ENCODE measurements at places on chromosomes 3 and 15.

DNA sequence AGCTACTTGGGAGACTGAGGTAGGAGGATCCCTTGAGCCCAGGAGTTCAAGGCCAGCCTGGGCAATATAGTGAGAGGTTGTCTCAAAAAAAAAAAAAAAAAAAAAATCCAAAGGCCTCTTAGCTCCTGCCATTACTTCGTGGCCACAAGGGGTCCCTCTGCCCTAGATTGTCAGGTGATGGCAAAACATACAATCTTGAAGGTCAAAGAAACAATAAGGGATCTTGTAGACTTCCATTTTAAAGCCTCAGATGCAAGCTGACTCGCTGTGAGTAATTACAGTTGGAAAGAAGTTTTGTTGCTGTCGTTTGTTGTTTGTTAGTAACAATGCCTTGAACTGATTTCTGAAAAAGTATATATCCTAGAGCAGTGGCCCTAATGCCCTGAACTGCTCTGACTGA lies 55.9 kb upstream of the PLCL2 start:
- no peak for DNase-seq

- DNase-seq = no peak
Observed at GRCh38 chr3:123618768-123619484, 34.1 kb upstream of the HACD2 start.

DNA sequence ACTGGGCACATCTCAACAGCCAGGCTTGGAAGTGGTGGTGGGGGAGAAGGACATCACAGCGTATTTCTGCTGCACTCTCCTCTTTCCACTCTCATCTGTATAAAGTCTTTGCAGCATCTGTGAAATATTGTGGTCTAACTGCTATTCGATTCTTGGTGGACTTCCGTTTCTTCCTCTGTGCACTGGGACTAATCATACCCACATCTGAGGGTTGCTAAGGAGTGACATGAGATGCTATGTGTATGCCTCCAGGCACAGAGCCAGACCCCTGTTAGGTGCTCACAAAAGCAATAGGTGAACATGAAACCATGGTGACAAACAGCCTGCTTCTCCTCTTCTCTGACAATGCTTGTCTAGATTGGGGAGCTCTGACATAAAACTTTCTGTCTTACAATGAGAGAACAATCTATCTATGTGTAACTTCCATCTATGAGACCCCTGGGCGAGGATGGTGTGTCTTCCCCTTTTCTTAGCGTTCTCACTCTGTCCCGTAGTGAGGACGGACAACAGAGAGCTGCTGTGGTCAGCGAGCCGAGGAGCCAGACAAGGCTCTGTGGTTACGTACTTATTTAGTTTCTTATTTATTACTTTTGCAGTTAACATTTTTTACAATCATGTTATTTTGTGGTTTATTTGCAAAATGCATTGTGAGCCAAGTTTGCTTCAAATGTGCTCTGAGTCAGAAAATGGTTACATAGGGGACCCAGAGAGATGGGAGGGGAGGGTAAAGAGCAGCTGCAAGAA lies 196.7 kb upstream of the TPRG1 start:
- DNase-seq = no peak

- DNase-seq = no peak
Observed at GRCh38 chr15:69021895-69022294, 7.4 kb downstream of the NOX5 start.

- no peak for DNase-seq
Observed at GRCh38 chr15:73841756-73842725, 31.3 kb upstream of the TBC1D21 start.

- no peak for DNase-seq
Observed at GRCh38 chr15:51053571-51053970, 41.1 kb downstream of the TNFAIP8L3 start.

GRCh38 chr3:27888562-27888961 lies 166.4 kb upstream of the EOMES start:
- no peak for DNase-seq

- no peak for DNase-seq
Observed at GRCh38 chr3:135165260-135165659, 370.2 kb downstream of the EPHB1 start.

GRCh38 chr3:52221563-52222318 lies 3.7 kb downstream of the TLR9 start:
- no peak for DNase-seq

GRCh38 chr3:178777718-178778411 lies 241.6 kb downstream of the KCNMB2 start:
- DNase-seq = no peak

GRCh38 chr3:78918361-78919020 lies 849.3 kb downstream of the ROBO1 start:
- DNase-seq = no peak

DNA sequence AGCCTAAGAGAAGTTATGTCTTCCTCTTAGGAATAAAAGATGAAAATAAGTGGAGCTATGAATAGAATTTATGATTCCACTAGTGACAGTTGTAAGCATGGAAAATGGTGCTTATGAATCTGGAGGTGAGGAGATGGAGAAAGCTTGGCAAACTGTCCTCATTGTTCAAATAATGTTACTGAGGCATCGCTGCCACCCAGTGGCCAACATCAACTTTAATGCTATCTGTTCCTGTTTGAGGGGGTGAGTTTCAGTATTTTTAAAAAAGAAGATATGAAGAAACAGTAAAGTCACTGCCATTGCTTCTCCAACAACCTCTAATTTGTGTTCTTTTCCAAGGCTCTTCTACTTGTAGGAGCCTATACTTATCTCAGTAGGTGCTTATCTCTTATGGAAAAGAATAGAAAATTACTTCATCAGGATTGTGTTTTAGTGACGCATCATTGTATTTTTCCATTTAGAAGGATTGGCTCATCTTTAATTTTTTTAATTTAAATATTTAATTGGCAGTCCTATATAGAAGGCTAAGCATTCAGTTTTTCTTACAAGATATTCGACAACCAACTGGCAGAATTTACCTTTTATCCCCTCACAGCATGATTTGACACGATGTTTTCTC lies 260.4 kb upstream of the P2RY1 start:
- no peak for DNase-seq

- DNase-seq = no peak
Observed at GRCh38 chr3:11154036-11154952, at the start of gene HRH1. HRH1 (plus strand) TSS chr3:11154493; CDS start chr3:11259038, 104,545 bp downstream.

GRCh38 chr3:146189519-146190173 lies 28.7 kb upstream of the PLOD2 start:
- DNase-seq = peak; percentile 48

DNA sequence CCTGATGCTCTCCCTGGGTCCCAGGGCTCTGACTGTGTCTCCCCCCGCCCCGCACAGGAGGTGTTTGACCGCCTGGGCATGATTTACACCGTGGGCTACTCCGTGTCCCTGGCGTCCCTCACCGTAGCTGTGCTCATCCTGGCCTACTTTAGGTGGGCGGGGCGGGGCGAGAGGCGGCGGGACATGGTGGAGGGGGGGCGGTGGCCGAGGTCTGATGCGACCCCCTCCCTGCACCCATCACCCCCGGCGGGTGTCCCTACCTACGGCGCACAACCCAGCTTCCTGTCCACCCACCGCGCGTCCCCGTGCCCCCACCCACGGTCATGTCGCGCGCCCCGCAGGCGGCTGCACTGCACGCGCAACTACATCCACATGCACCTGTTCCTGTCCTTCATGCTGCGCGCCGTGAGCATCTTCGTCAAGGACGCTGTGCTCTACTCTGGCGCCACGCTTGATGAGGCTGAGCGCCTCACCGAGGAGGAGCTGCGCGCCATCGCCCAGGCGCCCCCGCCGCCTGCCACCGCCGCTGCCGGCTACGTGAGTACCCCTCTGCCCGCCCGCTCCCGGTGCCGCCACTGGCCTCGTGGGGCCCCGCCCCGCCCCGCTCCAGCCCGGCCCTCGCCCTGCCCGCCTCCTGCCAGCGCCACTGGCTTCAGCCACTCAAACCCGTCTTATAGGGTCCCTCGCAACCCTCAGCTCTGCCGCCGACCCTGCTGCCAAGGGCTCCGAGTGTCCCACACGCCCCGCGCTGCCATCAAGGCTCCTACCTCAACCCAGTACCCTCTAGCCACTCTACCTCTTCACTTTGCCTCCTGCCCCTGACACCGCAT lies 21.0 kb downstream of the PTH1R start:
- DNase-seq = no peak

- DNase-seq = no peak
Observed at GRCh38 chr3:37986479-37987314, 3.9 kb upstream of the VILL start.

- DNase-seq = no peak
Observed at GRCh38 chr3:125136515-125136914, 76.0 kb downstream of the SLC12A8 start.

GRCh38 chr3:71657831-71658530 lies 67.2 kb downstream of the EIF4E3 start:
- no peak for DNase-seq

DNA sequence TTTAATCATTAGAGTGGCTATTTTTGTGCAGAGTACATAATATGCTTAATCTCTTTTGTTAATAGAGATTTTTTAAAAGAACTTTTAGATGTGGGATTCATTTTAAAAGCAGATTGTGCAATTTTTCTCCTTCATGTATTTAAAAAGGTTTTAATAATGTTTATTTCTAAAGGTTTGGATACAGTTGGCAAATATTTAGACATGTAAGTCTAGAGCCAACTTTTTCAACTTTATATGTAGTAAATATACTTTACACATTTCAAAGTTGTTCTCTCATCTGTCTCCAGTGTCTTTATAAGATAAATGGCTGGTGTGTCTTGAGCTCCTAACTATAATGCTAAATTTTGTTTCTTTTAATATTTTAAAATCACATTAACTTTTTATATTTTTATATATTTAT lies 22.7 kb upstream of the GOLGA8B start:
- no peak for DNase-seq

DNA sequence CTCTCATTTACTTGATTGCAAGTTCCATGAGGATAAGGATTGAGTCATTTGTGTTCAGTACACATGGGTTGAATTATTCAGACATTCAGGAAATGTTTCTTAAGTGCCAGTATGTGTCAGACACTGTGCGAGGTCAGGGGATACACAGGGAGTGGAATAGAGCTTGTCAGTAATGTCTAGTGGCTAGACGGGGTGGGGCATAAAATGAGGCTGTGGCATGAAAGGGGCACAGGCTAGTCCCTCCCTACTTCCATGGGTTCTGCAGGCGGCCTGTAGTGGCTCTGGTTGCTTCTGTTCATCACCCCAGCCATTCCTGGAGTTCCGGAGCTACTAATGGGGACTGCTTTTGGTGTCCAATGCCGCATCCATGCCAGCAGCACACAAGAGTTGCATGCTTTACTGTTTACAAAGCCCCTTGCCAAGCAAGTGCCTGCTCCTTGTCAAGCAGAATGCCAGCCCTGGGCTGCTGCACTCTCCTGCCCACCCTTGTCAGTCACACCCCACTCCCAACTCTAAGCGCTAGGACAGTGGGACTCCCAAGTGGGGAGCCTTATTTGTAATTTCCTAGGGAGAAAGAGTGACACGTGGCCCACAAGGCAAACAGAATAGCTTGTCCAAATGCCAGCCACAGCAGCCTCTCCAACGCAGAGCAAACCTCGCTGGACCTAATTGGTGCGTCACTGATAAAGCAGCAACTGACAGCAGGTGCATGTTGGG lies 70.8 kb downstream of the RAB11A start:
- DNase-seq = no peak

GRCh38 chr3:48543271-48543866 lies 13.2 kb downstream of the PFKFB4 start:
- peak; percentile 82 for DNase-seq

- no peak for DNase-seq
Observed at GRCh38 chr3:127221037-127221436, 28.1 kb downstream of the PRR23E start.

GRCh38 chr3:117219296-117219695 lies 509.7 kb downstream of the TUSC7 start:
- no peak for DNase-seq

- no peak for DNase-seq
Observed at GRCh38 chr15:48899793-48900192, 21.9 kb downstream of the EID1 start.

- no peak for DNase-seq
Observed at GRCh38 chr15:88132499-88132898, 124.0 kb downstream of the NTRK3 start.

GRCh38 chr3:31957106-31957505 lies 24.0 kb downstream of the OSBPL10 start:
- DNase-seq = no peak

- no peak for DNase-seq
Observed at GRCh38 chr3:146881356-146881755, 276.2 kb upstream of the PLSCR5 start.

DNA sequence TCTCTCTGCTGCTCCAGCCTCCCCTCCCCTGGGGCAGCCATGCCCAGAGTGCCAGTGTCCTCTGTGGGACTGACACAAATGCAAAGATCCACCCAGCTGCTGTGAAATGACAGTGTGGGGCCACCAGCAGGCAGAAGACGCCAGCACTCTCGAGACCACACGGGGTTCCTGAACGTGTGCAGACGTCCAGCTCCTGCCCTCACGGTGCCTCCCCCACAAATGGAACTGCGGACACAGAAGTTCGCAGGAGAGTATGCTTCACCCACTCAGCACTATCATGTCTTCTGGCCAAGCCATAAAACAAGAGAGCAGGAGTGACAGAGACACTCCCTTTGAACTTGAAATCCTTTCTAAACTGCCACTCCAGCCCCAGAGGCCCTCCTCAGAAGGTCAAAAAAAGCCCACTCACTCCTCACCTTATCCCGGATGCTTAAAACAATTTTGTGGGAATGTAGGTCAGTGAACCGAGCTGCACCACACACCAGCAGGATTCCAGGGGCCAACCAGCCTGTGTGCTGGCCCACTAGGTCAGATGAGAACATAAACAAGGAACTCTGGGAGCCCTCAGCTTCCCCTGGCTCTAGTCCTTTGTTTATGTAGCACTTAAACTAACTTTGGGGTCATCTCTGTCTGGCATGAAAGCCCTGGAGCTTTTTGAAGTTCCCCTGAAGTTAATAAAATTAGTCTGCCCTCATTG lies 112.6 kb downstream of the DNAJB8 start:
- no peak for DNase-seq

GRCh38 chr3:120741837-120742197 lies 499 bp downstream of the RABL3 start:
- no peak for DNase-seq

- no peak for DNase-seq
Observed at GRCh38 chr3:81045976-81046375, 715.5 kb downstream of the GBE1 start.

- no peak for DNase-seq
Observed at GRCh38 chr15:41011055-41011815, 58.0 kb downstream of the CHAC1 start.

- DNase-seq = no peak
Observed at GRCh38 chr3:192597506-192597905, 129.8 kb downstream of the FGF12 start.

- no peak for DNase-seq
Observed at GRCh38 chr3:65523878-65524277, 514.8 kb downstream of the MAGI1 start.

DNA sequence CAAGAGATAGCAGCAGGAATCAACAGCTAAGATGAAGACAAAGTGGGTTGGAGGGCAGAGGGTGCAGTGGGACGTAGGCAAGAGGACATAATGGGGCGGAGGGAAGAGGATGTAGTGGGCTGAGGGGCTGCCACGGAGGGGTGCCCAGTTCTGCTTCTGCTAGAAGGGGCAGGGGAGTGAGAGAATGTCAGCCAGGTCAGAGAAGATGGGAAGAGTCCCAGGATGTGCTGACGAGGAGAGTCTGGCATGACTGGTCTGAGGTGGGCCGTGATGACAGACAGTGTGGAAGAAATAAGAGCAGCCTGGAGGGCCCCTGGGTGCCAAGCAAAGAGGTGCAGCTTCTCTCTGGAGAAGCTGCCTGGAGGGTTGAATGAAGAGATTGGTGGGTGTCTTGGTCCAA lies 4.0 kb downstream of the SPSB4 start:
- DNase-seq = no peak
